ENCODE measurements at places on chromosomes 13 and 19.

- DNase-seq, result no peak
These were observed 141.9 kb downstream of the TEX29 start for GRCh38 chr13:111462221-111462764.

DNA sequence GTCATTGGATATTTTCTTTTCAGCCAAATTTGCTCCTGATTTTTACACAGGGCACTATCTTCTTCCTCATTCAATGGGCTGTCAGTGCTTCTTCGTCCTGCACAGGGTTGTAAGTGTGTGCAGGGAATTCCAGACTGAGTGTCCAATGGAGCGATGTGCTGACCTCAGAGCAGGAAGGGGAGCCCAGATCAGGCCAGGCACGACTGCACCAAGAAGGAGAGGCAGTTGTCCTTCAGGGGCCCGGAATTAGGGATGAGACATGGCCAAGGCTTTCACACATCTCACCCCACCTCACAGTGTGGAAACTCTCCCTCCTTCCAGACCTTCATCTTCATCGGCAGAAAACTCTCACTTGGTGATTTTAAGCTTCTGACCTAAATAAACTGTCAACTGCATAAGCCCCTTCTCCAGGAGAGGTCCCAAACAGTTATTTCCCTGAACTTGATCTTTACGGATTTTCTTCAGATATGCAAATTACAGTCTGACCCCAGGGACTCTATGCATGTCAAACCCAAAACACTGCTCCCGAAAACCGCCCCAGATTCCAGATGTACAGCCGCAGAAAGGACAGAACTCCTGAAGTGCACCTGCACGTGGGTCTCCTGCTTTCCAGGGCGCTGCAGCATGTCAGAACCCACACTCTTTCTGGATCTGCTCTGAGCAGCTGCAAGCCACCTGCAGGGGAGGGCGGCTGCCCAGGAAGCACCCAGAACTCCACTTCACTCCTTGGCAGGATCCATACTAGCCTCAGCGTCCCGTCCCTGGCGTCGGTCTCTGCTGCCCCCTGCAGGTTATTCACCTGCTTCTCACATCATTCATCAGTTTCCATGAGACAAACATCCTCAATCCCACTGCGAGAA, 625 bp upstream of the ZNF20 start:
- peak; percentile 69 for DNase-seq

- DNase-seq, result no peak
These were observed 29.5 kb upstream of the ANKRD10 start for GRCh38 chr13:110944121-110944967.

GRCh38 chr13:71865874-71866334, 1.1 kb downstream of the DACH1 start:
- DNase-seq, result no peak

GRCh38 chr13:48489666-48490065, 43.2 kb downstream of the RCBTB2 start:
- no peak for DNase-seq

DNA sequence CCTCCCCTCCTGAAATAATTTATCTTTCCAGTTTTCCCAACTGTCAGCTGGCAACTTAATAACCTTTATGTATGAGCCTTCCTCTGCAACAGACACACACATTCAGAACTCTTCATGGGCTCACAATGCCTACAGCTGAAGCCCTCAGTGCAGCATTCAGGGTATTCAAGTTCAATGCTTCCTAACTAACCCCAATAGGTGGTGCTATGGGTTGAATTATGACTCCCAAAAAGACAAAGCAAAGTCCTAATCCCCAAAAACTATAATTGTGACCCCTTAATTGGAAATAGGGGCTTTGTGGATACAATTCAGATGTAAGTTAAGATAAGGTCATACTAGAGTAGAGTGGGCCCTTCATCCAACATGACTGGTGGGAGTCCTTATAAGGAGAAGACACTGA, 202.2 kb downstream of the SUCLA2 start:
- no peak for DNase-seq

GRCh38 chr13:28340272-28340793, 154.6 kb downstream of the FLT1 start:
- no peak for DNase-seq

GRCh38 chr19:2202366-2202765, 33.8 kb downstream of the PLEKHJ1 start:
- no peak for DNase-seq

GRCh38 chr13:49533591-49534269, 38.0 kb downstream of the PHF11 start:
- no peak for DNase-seq

DNA sequence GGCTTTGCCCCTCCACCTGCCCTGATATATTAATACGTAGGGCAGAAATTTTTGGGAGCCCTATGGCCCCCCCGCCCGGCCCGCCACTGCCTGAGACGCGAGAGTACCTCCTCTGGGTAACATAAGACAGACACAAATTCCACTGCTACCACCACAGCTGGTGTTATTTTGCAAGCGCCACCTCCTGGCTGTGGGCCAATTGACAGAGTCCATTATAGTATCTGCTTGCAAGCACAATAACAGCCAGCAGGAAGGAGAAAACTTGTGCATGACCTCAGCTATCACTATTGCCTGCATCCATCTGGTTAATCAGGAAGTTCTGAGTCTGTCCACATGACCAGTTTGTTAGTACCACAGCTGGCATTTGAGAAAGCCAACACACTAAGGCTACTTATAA, 25.3 kb upstream of the OR10H2 start:
- DNase-seq, result no peak

- no peak for DNase-seq
These were observed 9.8 kb downstream of the ZSWIM4 start for GRCh38 chr19:13804830-13805683.

GRCh38 chr13:60417734-60418133, 20.7 kb downstream of the TDRD3 start:
- no peak for DNase-seq

GRCh38 chr13:38417727-38418126, 68.1 kb downstream of the UFM1 start:
- DNase-seq, result no peak

- DNase-seq, result no peak
These were observed 23.4 kb downstream of the ZNF560 start for GRCh38 chr19:9474975-9475374.

DNA sequence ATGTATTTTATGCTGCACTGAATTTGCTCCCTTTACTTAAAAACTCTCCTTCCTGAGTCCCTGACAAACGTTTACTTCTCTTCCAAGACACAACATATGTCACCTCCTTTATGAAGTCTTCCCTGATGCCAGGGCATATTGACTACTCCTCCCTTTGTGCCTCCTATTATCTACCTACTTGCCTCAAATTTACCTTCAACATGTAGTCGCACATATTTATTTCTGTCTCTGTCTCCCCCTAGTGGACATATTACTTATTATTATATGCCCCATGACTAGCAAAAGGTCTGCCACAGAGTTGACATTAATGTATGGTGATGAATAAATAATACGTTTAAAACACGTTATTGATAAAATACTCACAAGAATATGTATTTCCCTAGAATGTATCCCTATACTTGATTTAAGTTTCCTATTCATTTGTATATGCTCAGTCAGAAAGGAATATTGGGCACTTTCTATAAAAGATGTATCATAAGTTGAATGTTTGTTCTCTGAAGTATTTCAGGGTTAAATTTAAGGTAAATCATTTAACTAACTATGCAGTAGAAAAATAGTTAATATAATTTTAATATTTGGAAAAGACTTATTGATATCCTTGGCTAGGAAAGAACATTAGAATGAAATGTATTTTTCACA, 250.3 kb upstream of the ATXN8OS start:
- no peak for DNase-seq

DNA sequence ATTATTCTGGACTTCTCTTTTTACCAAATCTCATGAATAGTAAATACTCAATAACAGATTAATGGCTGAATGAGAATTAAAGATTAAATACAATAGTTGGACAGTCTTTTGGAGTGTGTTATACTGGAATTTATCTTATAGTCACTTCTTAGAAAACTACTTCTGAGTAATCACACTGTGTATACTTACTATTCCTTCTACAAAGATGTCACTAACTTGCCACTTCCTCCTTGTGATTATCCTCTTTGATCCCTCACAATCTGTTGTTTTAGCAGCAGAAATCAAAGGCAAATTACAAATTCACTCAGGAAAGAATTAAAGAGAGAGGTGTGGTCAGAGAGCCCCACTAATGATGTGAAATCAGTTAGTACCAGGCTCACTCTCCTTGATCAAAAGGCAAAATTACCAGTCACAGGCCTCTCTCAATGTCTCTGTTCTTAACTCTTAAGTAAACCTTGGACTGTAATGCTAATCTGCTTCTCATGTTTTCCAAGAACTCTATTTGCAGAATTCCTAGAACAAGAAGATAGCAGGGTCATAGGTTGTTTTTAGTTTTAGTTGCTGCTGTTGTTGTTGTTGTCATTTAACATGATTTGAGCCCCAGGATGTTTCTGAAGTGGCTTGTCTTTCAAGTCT, 37.3 kb upstream of the FNDC3A start:
- no peak for DNase-seq

- no peak for DNase-seq
These were observed 5.0 kb upstream of the ONECUT3 start for GRCh38 chr19:1748115-1748872.

GRCh38 chr19:1618157-1619093, 13.2 kb upstream of the UQCR11 start:
- DNase-seq, result no peak

DNA sequence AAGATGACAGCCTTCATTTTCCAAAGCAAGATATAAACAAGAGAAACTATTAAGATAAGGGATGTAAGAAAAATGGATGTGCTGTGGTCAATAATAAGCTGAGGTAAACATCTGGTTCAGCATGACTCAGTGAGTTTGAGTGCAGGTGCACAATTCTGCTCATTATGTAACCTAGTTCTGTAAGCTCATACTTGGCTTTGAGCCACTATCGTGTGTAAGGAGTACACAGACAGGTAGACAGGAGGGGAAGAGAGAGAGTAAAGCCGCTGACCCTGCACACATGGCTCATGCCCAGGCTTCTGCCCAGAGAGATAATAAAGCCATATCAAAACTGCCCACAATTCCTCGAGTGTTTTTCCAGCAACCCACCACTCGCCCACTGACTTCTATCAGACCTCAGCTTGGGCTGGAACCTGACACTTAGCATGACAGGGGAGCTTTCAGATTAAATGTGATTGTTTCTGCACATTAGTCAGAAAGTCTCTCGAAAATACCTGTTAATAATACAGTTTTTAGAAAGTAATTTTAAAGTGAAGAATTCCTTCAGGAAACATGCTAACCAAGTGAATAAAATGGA, 51.7 kb downstream of the ZNF91 start:
- DNase-seq, result no peak

- DNase-seq, result no peak
These were observed 66.6 kb downstream of the SPRYD7 start for GRCh38 chr13:49869519-49869918.

- DNase-seq, result no peak
These were observed 2.0 kb downstream of the CAB39L start for GRCh38 chr13:49441846-49442245.

DNA sequence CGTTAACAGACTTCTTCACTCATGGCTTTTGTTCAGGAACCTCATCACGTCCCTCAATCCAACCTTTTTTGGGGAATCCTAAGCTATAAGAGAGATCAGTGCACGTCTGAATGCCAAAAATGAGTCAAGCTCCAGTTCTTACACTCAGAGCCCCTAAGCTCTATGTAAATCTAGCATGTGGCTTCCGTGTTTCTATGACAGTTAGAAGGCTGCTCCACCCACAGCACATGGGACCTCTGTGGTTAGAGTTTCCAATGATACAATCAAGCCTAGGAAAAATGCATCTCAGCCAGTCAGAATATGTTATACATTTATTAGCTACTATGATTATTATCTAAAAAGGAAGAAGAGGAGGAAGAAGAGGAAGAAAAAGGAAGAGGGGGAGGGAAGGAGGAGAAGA, 135.9 kb downstream of the ENOX1 start:
- DNase-seq, result no peak

- peak; percentile 85 for DNase-seq
These were observed at the start of gene BRSK1 for GRCh38 chr19:55283548-55284377. Gene BRSK1, plus strand, starts transcription at chr19:55283997. Its CDS starts 446 bp downstream, at chr19:55284443.

GRCh38 chr13:94389604-94390351, 89.7 kb downstream of the DCT start:
- no peak for DNase-seq

DNA sequence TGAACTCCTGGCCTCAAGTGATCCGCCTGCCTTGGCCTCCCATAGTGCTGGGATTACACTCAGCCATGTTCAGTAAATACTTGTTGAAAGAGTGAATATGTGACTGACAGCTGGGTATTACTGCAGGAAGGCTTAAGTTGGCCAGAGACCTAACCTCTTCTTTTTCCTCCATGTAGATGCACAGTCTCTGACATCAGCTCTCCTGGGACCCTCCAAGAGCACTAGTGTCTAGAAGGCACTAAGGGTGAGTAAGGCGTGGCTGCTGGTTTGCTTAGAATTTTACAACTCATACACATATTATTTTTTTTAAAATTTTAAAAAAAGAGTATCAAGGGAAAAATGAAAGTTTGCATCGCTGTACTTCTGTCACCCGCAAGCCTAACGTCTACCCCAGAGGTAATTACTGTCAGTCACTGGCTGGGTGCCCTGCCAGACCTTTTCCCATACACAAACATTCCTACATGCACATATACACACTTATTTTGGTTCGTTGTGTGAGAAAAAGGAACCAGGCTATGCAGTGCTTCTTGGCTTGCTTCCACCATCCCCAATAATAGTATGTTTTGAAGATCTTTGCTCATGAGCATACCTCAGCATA, 122.0 kb downstream of the SIPA1L3 start:
- no peak for DNase-seq

GRCh38 chr19:31338069-31338776, 11.0 kb downstream of the TSHZ3 start:
- DNase-seq, result no peak

- DNase-seq, result no peak
These were observed 78.9 kb downstream of the TEX26 start for GRCh38 chr13:31011193-31011860.

- DNase-seq, result no peak
These were observed 129.2 kb upstream of the PEG3 start for GRCh38 chr19:56969759-56970178.

DNA sequence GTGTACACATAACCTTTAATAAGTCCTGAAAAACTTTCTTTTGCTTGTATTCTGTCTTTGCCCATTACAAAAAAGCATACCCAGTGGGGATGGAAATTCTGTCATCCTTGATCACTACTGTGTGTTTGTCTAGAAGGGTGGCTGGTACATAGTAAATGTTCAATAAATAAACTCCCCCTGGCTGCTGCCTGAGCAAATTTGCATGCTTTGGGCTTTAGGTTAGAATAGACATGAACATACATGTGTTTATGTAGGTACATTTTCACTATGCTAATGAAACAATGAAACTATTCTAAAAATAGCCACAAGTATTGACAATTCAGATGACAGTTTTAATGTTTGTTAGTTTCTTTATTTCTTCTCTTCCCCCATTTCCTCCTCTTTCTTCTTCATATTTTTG, 36.1 kb downstream of the TNFSF13B start:
- no peak for DNase-seq

GRCh38 chr13:74554569-74555275, 420.5 kb upstream of the KLF12 start:
- no peak for DNase-seq

GRCh38 chr13:106573868-106574267, 5.9 kb upstream of the ARGLU1 start:
- no peak for DNase-seq

- DNase-seq, result peak; percentile 93
These were observed 2.7 kb downstream of the FCHO1 start for GRCh38 chr19:17753976-17754375.

- DNase-seq, result no peak
These were observed 316 bp upstream of the ZNF530 start for GRCh38 chr19:57599377-57599760.

GRCh38 chr13:104204177-104204576, 1138.0 kb upstream of the SLC10A2 start:
- no peak for DNase-seq

Measured in anterior cingulate cortex (tissue), 58 donors.